Right lung (tissue), 10 donors: ENCODE measurements at places on chromosomes 3 and 15. TPM values are rescaled to one million over a fixed set of nuclear protein-coding genes. Genes with fewer than 3 reads are reported as not detected.

DNA sequence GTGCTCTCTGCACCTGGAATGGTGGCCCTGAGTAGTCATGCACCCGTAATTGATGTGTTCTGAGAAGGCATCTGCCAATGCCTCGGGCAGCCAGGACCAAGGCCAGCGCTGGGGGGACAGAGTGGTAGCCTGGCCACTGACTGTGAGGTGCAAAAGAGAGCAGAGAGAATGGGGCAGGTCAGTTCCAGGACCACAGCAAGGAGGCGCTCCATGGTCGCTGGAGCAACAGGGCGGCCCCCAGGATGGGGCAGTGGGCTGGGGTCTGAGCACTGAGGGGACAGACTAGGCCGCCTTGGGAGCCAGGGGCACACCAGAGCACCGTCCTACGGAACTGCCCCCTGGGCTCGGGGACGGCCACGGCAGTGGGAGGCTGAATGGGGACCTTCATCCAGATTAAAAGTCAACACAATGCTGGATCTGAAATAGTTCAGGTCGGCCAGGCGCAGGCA lies 48.3 kb upstream of the IQSEC1 start:
- no peak for DNase-seq

GRCh38 chr15:66105286-66106265 lies 148.0 kb downstream of the MEGF11 start:
- no peak for DNase-seq

GRCh38 chr3:9716801-9717555 lies 13.3 kb downstream of the CPNE9 start:
- no peak for DNase-seq

The CCR1 gene
- 5.8 TPM for polyA plus RNA-seq

The TRIM42 gene
- not detected for polyA plus RNA-seq

DNA sequence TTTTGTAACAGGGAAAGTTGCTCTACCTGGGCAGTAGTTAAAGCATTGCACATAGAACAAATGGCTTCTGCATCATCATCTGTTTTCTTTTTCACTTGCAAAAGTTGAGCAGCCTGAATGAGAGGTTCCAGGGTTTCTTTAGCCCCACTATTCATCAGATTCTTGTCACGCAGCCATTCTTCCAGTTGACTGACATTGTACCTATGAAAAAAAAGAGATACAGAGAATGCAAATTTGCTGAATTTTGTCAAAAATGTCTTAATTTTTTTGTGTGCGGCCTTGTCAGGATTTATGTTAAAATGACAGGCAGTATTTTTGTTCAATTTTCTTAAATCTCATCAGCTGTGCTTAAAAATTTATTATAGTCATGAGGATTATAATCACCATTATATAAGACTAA lies 21.4 kb upstream of the MYO5C start:
- DNase-seq = no peak

GRCh38 chr3:128597900-128598299 lies 52.7 kb downstream of the RPN1 start:
- no peak for DNase-seq

The CDCP1 gene
- 0.30 TPM for polyA plus RNA-seq

The ERICH6 gene
- 0.28 TPM for polyA plus RNA-seq

The LRRIQ4 gene
- polyA plus RNA-seq = 0.16 TPM

DNA sequence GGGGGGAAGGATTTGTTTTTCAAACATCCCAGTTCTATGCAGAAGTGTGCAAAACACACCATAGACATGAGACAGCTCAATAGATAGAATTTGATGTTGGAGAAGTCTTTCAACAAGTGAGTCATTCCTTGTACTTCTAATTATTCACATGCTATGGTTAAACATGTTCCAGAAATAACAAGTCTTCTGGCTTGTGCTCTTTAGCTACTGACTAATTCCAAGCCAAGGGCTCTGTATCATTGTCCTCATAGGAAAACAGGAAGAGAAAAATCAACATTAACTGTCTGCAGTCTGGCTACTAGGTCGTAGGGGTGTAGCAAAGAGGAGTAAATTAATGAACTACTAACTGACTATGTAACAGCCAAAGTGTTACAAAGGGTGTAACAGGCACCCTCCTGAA lies 25.8 kb downstream of the LDHAL6B start:
- no peak for DNase-seq

- no peak for DNase-seq
Measured at GRCh38 chr15:76209942-76210341, 101.3 kb downstream of the ETFA start.

The SPSB4 gene
- polyA plus RNA-seq = 5.5 TPM

DNA sequence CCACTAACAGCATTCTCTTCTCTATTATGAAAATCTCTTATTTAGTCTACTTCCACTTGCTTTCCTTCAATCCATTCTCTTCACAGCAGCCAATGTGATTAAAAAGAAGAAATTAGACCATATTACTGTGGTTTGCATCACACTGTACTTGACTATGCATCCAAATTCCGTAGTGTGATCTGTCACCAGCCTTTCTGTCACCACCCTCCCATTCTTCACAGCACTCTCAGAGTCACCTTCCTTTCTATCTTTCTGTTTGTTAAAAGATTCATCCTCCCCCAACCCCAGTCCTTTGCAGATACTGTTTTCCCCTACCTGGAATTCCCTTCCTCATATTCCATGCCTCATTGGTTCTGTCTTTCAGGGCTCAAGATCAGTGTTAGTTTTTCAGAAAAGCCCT lies 55.0 kb upstream of the ABHD10 start:
- no peak for DNase-seq

The PLD1 gene
- 5.9 TPM for polyA plus RNA-seq

DNA sequence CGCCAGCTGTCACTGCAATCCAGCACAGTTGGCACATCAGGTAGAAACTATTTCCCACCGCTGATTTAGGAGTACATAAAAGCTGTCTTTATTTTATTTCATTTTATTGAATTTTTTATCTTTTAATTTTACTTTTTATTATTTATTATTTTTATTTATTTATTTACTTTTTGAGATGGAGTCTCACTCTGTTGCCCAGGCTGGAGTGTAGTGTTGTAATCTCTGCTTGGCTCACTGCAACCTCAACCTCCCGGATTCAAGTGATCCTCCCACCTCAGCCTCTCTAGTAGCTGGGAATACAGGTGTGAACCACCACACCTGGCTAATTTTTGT lies 31.0 kb downstream of the SRGAP3 start:
- DNase-seq = no peak

The HTR3E gene
- not detected for polyA plus RNA-seq

GRCh38 chr15:36601497-36601932 lies 22.1 kb downstream of the CDIN1 start:
- no peak for DNase-seq

DNA sequence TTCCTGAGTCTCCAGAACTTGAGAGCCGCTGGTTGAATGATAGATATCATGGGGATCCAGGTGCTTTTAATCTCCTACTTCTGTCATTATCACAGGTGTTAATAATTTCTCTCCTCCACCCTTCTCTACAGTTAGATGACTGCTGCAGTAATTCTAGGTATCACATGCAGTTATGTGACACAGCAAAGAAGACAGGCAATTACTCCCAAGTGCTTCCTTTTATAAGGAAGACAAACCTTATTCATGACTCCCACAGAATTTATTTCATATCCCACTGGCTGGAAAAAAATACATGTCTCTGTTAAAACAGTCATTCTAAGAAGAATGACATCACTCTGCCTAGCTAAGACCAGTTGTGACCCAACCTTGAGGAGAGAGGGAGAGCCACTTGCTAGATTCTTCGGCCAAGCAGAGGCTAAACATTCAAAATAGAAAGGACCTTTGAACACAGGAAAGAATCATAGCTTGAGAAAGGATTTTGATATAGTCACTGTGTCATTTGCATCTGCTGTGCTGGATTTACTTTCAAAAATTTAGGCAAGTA lies 500.6 kb downstream of the SI start:
- DNase-seq = no peak

The ZPLD1 gene
- polyA plus RNA-seq = not detected

The ITIH3 gene
- 2.4 TPM for polyA plus RNA-seq

DNA sequence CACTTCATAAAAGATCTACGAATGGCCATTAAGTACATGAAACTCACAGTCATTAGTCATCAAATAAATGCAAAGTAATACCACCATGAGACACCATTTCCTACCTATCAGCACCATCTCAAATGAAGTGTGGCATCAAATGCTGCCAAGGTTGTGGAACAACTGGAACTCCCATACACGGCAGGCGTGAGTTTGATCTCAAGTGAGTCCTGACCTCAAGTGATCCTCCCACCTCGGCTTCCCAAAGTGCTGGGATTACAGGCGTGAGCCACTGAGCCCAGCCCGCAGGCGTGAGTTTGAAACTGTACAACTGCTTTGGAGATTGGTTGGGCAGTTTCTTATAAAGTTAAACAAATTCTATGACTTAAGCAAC lies 28.8 kb upstream of the HDAC11 start:
- no peak for DNase-seq

The CD86 gene
- polyA plus RNA-seq = 2.1 TPM

DNA sequence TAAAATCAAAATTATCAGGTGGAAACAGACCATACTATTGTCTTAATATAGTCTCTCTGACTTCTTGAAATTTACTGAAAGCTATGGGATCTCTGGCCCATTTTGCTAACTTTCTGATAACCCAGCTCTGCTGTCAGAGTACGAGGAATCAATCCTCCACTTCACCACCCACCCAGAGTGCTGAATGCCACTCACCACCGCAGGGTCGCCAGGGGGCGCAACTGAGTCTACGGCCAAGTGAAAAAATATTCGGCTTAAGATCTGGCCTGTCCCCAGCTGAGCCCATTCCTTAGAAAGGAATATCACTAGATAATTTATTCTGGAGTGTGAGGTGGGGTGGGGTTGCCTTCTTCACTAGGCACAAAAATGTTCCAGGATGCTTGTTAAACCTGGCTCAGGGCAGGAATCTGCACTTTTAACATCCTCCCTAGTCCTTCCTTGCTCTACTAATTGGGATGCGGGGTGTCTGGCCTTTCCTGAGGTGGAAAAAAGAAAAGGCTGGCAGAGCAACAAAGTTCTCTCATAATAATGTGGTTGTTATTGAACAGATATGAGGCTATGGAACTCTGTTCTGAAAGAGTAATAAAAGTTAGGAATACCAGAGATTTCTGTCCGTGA lies 520.6 kb downstream of the MFSD1 start:
- DNase-seq = no peak

DNA sequence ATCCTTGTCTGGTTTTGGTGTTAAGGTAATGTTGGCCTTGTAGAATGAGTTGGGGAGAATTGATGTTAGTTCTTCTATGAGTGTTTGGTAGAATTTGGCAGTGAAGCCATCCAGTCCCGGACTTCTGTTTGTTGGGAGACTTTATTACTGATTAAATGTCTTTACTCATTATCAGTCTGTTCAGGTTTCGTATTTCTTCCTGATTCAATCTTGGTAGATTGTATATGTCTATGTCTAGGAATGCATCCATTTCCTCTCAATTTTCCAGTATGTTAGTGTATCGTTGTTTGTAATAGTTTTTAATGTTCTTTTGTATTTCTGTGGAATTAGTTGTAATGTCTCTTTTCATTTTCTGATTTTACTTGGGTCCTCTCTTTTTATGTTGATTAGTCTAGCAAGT lies 39.4 kb downstream of the NCK1 start:
- DNase-seq = no peak

DNA sequence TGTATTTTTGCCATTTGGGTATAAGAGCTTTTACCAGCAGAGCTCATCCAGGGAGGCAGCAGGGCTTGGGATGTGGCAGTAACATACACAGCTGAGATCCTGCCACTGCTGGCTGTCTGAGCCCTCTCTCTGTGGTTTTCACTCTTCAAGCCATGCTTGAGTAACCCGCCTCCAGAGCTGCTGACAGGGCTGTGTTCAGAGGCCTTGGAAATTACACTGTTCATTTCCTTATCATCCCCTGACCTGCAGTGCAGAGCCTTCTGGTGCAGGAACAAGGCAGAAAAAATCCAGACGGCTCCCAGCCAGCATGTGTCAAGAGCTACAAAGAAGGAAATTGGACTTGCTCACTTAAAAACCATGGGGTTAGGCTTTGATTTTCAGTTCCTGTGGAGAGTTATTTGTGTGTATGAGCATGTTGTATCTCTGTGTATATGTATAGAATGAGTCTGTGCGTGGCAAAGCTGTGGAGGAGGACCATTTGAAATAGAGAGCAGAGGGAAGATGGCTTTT lies 47.0 kb downstream of the ZNF609 start:
- peak; percentile 69 for DNase-seq

DNA sequence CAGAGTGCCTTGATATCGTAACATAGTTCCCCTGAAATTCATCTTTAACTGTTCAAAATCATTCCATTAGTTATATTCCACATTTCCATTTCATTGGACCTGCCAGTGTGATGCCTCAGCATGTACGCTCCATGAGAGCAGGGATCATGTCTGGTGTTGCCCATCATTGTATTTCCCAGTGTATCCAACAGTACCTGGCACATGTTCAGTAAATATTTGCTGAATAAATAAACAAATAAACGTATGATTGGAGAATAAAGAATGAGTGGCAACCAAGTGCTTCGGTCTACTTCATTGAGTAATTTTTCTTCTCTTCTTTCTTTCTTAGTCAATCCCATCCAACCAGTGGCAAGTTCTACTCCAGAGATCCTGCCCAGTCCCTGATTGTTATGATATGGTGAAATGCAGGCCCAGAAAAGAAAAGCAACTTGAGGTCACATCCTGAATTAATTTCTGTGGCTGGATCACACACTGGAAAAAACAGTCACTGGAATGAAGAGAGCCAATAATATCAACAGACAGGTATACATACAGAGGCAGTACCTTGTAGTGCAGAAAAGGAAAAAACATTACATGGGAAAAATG lies 101.2 kb downstream of the PLCH1 start:
- DNase-seq = no peak

The DUSP7 gene
- polyA plus RNA-seq = 17.4 TPM

DNA sequence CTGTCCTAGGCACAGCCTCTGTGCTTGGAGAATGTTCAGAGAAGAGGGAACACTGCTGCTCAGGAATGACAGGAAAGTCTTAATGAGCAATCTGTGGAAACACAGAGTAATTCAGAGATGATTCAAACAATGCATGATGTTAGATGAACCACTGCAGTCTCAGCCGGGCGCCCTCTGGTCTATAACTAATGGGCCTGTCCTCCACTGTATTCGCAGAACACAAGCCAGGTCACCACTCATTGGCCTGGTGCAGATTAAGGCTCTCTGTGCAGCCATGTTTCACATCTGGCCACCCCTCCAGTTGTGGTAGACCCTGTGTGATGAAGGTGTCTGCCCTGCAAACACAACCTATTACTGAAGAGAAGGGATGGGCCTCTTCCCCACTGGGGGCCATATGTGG lies 281.7 kb upstream of the ROPN1 start:
- no peak for DNase-seq

GRCh38 chr15:33168444-33168843 lies 26.1 kb downstream of the FMN1 start:
- DNase-seq = no peak
